ENCODE measurements at places on chromosomes 7 and 10.
A peak's percentile ranks its signal among the peaks of the same experiment; 100 is the strongest.

- DNase-seq: no peak
Observed at GRCh38 chr7:74474271-74474865, 20.7 kb downstream of the GTF2IRD1 start.

- DNase-seq: no peak
Observed at GRCh38 chr10:10833955-10834354, 183.7 kb upstream of the CELF2 start.

- DNase-seq: no peak
Observed at GRCh38 chr10:114498413-114499111, 94.3 kb upstream of the AFAP1L2 start.

DNA sequence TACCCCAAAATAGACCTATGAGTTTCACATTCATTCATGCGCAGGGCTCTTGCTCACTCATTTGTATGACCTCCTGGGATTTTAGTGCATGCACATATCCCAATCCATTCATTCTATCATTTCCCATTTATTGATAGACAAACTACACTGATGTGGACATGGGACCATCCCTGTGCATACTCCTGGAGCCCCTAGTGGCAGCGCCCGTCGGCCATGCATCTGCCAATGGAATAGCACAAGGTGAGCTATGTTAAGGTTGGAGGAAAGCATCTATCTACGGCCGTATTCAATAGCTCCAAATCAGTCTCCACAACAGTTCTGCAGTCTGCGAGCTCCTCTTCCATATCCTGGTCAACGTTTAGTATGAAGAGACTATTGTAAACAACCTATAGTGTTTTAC, 31.7 kb upstream of the FIGNL1 start:
- no peak for DNase-seq

DNA sequence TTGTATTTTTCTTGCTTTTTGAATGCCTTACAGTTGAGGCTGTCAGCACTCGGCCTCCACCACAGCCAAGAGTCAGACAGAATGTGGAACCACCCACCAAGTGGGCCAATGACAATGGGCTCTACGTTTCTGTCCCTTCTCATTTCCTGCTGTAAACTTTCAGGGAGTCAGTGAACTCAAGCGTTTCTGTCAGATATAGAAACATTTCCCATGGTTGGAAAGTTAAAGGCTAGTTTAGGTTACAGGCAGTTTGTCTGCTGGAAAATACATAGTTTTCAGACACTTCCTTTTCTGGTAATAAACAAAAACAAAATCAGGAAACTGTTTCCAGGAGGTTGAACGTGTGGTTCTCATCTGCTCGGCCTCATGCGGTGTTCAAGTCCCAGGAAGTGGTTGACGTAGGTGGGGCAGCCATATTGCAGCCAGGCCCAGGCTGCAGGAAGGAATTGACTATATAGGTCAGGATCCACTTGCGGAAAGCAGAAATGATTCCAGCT, 245.1 kb downstream of the CAMK1D start:
- no peak for DNase-seq

DNA sequence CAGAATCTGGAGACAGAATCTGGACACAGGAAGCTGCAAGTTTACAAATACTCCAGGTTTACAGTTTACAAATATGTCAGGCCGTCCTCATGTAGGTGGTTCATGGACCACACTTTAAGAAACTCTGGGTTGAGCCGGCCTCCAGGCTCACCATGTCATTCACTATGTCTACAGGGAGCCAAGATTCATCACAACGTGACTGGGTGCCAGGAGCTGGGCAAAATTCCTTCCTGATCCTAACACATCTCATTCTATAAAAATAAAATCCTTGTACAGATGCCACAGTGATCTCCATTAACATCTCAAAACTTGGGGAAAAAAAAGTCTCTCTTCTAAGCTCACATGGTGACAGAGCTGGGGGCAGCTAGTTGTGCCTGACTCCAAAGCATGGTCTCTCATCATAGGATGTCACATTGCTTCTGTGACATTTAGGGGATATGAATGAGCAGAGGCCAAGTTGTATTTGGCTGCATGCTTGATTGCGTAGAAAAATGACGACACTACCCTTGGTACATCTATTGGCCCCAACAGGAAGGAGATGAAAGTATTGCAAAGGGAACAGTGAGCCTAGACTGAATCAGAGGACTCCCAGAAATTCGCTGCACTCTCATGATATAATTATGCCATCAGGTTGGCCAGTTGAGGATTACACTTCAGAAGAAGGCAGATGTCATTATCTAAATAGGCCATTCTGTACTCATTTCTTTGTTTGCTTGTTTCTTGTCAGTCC, 35.9 kb downstream of the MTURN start:
- no peak for DNase-seq

DNA sequence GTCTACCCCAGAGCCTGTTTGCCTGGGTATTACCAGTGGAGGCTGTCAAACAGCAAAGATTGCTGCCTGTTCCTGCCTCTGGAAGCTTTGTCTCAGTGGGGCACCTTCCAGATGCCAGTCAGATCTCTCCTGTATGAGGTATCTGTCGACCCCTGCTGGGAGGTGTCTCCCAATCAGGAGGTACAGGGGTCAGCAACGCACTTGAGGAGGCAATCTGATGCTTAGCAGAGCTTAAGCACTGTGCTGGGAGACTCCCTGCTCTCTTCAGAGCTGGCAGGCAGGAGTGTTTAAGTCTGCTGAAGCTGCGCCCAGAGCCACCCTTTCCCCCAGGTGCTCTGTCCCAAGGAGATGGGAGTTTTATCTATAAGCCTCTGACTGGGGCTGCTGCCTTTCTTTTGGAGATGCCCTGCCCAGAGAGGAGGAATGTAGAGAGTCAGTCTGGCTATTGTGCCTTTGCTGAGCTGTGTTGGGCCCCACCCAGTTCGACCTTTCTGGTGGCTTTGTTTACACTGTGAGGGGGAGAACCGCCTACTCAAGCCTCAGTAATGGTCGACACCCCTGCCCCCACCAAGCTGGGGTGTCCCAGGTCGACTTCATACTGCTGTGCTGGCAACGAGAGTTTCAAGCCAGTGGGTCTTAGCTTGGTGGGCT, 62.2 kb downstream of the PPP1R9A start:
- no peak for DNase-seq

GRCh38 chr7:139559364-139560105, 36.0 kb downstream of the CLEC2L start:
- DNase-seq: no peak

GRCh38 chr7:15418264-15418663, 143.6 kb downstream of the AGMO start:
- DNase-seq: no peak

DNA sequence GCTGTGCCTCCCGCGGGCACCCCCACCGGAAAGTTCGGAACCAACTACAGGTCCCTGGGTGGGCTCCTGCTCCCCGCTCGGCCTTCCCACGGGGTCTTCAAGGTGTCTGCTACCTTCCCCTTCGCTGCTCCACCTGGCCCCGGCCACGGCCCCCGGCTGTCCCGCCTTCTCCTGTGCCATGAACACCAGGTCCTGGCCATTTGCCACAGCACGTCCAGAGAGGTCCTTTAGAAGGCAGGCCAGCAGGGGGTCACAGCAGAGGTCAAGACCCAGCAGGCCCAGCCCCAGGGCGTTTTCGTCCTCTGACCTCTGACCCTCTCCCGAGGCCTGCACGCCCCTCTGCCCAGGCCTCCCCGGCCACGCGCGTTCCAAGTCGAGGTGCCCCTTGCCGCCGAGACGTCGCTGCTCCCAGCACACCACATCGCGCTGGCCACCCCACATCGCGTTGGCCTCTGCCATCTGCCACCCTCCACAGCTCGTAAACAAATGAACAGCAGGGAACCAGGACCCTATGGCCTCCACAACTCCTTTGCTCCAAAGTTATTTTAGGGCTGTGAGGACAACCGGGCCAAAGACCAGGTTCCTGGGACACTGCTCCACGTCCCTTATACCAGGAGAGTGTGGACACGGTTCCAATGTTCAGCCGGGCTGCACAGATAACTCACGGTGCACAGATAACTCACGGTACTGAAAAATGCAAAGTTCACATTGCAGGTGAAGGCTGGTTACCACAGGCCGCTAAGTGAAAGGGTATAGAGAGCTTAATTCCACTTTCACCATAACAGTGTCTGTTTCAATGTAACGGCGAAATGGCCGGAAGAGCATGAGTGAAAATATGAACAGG, 74.3 kb downstream of the CFAP46 start:
- no peak for DNase-seq

DNA sequence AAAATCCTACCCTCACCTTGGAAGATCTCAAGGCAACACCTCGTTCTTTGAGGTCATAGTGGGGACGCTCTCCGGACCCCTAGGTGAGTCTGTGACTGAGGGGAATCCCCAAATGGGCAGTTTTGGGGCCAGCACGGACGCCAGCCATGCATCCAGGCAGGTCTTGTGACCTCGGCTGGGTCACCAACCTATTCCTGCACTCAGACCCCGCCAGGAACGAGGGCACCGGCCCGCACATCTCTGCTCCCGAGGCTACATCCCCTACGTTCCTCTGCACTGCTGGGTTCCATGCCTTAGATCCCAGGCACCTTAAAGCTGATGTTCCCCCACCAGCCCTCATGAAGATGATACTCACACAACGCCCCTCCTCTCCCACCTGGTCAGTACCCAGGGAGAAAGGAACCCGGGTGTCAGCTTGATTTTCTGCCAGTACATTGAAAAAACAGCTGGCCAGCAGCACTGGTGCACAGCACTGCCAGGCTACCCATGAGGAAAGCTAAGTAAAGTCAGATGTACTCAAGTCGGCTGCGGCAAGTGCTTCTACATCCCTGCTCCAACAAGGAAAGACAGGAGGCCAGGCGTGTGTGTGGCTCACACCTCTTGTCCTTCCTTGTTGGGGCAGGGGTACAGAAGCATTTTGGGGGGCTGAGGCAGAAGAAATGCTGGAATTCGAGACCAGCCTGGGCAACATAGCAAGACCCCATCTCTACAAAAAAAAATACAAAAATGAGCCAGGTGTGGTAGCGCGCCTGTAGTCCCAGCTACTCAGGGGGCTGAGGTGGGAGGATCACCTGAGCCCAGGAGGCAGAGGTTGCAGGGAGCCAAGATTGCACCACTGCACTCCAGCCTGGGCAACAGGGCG, 48.1 kb downstream of the DIP2C start:
- no peak for DNase-seq

GRCh38 chr7:39637400-39637799, 14.0 kb downstream of the RALA start:
- no peak for DNase-seq

DNA sequence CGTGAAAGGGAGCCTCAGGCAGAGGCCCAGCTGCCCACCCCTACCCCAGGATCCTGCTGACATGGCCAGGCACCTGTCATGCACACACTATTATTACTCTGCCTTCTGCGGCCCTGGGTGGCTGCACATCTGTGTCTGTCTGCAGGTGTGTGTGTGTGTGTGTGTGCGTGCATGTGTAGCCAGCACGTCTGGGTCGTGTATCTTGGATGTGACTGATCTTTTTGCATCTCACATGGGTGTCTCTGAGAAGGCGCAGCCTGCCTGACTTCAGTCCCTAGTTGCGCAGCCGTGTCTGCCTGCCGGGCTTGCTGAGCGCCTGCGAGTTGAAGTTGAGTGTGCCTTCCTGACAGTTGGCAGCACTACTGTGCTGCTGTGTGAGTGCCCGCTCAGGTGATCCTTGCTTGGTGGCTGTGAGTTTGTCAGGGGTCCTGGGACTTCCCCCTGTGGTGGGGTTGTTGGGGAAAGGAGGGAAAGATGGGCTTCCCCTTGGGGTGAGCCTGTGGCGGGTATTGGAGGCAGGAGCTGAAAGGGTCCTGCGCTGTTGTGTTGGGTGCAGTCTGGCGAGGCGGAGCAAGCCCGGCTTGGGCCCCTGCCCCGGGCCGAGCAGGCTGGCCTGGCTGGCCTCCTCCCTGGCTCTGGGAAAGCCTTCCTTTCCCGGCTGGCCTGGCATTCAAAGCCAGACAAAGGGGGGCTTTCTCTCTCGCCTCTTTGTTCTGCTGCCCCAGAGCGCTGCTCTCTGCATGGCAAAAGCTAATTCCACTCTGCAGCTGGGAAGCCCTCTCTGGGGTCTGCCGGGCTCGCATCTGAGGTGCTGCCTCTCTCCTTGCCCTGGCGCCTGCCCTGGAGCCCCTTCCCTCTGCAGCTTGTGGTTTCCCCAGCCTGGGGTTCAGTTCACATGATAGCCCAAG, 4.9 kb downstream of the TRIM8 start:
- DNase-seq: no peak

DNA sequence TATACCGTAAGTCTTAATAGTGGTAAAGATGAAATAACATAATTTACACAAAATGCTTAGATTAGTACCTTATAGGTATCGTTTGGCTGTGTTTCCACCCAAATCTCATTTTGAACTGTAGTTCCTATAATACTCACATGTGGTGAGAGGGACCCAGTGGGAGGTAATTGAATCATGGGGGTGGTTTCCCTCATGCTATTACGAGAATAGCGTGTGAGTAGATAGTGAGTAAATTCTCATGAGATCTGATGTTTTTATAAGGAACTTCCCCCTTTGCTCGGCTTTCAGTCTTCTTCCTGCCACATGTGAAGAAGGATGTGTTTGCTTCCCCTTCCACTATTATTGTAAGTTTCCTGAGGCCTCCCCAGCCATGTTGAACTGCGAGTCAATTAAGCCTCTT, 426.3 kb upstream of the POT1 start:
- no peak for DNase-seq

GRCh38 chr10:132104471-132105301, 38.9 kb downstream of the JAKMIP3 start:
- no peak for DNase-seq

GRCh38 chr10:101693978-101694673, 844 bp downstream of the FBXW4 start:
- peak; percentile 14 for DNase-seq

DNA sequence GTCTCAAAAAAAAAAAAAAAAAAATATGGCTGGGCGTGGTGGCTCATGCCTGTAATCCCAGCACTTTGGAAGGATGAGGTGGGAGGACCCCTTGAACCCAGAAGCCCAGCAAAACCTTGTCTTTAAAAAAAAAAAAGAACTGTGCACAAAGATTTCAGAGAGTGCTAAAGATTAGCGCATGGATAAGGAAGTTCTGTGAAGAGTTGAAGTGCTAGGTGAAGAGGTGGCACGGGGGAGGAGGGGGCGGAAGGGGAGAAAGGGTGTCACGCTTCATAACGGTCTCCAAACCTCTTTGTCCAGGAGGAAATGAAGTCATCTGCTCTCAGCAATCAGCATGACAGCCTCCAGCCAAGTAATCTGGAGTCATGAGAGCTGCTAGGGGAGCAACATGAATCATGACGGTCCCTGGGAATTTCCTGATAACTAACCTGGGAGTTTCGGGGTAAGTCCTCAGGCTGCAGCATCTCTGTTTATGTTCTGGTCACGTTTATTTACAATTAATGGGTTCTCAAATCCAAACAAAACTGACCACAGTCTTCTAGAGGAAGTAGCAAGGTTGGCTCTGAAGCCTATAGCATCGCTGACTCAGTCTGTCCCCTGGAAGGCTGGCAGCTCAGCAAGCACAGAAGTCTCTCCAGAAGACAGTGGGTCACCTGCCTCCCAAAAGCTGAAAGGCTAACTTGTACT, 1.9 kb upstream of the PLAU start:
- no peak for DNase-seq

DNA sequence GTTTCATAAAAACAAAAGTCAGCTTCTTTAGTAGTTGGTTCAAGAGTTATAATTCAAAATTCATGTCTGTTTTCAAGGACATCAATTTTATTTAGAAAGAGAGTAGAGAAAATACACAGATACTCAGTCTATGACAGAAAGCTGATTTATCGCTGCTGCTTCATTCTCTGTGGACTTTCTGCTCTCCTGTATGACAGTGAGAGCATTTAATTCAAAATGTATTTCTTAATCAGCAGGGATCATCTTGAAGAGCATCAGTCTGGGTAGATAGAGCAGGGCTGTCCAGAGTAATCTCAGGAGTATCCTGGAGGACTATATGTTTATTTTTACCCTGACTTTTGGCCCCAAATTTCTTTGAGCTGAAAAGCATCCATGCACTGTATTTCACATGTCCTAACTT, 1676.7 kb downstream of the REEP3 start:
- DNase-seq: no peak
